ENCODE measurements at places on chromosomes 7 and 10.
A peak's percentile ranks its signal among the peaks of the same experiment; 100 is the strongest.

DNA sequence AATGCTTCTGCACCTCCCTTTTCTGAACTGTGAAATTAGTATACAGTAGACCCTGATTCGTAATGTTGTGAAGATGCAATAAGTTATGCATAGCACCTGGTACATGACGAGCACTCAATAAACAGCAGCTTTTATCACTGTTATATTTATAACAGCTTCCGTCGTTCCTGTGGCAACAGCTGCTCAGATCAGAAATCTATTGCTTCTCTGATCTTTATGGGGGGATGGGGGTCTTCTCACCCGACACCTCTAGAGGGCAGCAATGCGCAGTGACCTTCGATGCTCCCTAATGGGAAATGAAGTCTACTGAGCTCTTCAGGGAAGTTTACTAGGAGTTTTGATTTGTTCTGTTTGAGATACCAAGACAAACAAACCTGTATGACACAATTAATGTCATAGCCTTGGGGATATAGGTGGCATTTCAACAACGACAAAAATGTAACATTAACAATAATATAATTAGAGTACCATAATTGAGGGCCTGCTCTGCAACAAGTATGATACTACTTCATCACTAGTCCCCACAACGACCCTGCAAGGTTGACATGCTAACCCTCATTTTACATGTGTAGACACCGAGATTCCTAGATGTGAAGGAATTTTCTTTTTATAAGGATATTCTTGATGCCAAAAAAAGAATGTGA, 289.6 kb downstream of the SFMBT2 start:
- peak; percentile 41 for DNase-seq

- no peak for DNase-seq
These were observed 158.7 kb upstream of the LANCL2 start for GRCh38 chr7:55206235-55207029.

GRCh38 chr10:113426181-113426877, 126.5 kb upstream of the HABP2 start:
- DNase-seq: no peak

DNA sequence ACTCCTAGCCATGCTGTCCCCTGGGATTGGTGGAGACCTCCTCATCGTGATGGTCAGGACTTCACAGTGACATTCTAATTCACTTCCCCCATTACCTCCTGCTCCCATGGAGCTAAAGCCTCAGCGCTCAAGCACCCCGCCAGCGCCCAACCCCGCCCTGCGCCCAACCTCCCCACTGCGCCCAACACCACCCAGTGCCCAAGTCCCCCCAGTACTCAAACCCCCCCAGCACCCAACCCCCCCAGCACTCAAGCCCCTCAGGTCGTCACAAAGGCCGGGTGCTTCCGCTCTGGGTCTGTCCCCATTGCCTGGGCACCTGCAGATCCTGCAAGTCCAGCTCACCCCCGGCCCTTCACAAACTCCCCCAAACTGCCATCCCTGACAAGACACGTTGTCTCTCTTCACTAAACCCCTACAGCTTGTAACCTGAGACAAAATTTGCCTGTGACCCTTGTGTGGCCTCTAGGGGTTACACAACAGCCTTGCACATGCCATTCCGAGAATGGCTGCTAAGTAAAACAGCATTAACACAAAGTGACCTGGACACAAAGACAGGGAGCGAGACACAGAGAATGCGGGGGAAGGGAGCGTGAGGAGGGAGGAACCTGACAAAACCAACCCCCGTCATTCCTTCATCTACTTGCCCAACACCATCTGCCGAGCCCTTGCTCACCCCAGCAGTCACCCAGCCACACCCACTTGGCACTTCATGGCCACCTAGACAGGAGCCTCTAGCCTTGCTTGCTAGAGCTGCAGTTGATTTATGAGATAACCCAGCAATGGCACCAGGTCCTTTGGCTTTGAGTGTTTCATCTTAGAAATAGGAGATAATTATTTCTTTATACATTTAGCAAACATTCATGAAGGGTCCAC, 107.8 kb downstream of the ADARB2 start:
- DNase-seq: no peak

GRCh38 chr7:34190299-34190698, 285.0 kb downstream of the BMPER start:
- DNase-seq: no peak

DNA sequence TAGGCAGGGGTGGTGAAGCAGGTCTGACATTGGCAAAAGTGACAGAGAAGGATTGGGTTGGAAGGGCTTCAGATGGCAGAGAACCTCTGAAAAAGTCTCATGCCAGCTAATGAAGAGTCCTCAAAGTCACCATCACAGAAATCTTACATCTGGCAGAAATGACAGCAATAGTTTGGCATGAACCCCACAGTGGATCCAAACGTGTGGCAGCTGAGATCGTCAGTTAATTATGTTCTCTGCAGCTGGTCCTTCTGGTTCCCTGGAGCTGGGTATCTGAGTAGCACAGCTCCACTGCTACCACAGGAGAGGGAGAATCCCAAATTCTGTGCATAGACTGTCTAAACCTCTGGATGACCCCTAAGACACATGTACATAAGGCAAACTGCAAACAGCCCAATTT, 73.4 kb downstream of the ALOX5 start:
- DNase-seq: no peak

GRCh38 chr10:61163403-61163802, 219.4 kb upstream of the RHOBTB1 start:
- DNase-seq: no peak

DNA sequence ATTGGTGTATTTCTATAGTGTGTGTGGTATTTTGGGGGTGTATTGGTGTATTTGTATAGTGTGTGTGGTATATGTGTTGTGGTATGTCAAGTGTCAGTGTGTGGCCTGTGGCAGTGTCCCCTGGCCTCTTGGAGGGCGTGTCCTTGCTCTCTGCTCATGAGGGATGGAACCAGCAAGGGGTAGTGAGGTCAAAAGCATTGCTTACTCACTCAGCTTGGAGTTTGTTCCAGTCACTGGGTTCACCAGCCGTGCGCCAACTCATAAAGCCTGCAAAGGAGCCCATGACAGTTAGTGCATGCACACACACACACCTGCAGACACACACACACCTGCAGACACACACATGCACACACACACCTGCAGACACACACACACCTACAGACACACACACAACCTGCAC, 4.3 kb upstream of the TRPV6 start:
- DNase-seq: no peak

DNA sequence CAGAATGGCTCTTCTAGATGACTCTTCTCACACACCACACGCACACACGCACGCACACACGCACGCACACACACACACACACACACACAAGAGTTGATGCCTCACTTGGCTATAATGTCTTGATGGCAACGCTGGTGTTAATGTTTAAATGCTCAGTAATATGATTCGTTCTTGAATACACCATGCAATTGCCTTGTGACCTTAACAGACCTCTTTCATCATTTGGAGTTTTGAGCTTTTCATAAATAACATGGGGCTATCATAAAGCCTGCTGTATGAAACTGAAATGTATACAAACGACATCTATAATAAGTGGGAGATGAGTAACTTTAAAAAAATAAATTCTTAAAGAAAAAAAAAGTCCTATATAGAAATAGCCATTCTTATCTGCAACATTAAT, 8.2 kb downstream of the JCAD start:
- DNase-seq: no peak

GRCh38 chr7:1253681-1254181, 21.1 kb downstream of the UNCX start:
- no peak for DNase-seq

GRCh38 chr7:53607961-53608360, 572.5 kb downstream of the POM121L12 start:
- DNase-seq: no peak

DNA sequence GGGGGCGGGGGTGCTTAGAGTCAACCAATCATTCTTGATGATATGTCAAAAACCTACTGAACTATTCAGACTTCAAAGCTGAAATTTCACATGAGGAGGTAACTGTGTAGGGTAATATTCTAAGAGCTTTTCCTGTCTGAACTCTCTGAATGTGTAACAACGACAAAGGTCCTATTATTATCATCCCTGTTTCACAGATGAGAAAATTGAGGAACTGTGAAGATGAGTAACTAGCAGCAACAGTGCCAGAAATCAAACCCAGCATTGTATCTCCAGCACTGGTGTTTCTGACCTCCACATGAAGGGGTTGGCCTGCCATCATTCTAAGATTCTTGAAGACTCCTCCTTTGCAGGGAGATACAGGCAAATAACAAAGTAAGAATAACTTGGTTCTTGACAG, 294.7 kb upstream of the AOAH start:
- DNase-seq: no peak

- peak; percentile 30 for DNase-seq
These were observed 179.6 kb downstream of the TCERG1L start for GRCh38 chr10:131131726-131132591.

- DNase-seq: no peak
These were observed 19.5 kb downstream of the GLI3 start for GRCh38 chr7:42217548-42217947.

- peak; percentile 53 for DNase-seq
These were observed 16.7 kb downstream of the RET start for GRCh38 chr10:43093423-43094076.

DNA sequence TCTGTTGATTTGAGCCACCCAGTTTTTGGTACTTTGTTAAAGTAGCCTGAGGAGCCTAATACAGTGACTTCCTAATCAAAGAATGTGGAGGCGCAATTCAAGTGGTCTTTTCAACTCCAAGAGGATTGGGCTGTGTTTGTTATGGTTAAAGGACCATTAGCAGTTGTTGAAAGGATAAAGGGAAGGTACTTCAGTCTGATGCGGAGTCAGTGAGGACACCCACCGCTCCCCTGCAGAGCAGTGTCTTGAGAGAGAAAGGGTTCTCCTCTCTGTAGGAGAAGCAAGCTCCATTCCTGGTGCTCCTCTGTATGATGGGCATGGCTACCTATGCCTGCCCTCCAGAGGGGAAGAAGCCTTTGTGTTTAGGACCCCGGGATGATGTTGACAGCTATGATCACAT, 590.6 kb upstream of the C7orf33 start:
- no peak for DNase-seq

GRCh38 chr10:108791030-108791429, 1132.3 kb downstream of the XPNPEP1 start:
- no peak for DNase-seq

GRCh38 chr10:1638889-1639419, 98.4 kb downstream of the ADARB2 start:
- no peak for DNase-seq

DNA sequence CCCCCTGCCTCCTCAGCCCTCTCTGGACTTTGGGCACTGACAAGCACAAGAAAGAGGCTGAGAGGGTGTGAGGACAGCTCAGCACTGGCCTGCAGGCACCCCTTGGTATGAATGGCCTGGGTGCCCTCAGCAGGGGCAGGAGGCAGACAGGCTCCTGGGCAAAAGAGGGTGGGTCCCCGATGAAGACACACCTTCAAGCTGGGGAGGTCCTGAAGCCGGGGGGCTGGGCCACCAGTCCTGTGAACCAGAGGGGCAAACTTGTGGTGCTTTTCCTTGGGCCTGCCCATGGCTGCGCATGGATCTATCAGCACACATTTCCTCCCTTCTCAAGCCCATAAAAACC, 22.8 kb downstream of the FAM241B start:
- DNase-seq: no peak

GRCh38 chr7:74059681-74060588, 23.7 kb upstream of the LIMK1 start:
- no peak for DNase-seq

GRCh38 chr7:710161-710560, 16.3 kb upstream of the DNAAF5 start:
- DNase-seq: no peak

DNA sequence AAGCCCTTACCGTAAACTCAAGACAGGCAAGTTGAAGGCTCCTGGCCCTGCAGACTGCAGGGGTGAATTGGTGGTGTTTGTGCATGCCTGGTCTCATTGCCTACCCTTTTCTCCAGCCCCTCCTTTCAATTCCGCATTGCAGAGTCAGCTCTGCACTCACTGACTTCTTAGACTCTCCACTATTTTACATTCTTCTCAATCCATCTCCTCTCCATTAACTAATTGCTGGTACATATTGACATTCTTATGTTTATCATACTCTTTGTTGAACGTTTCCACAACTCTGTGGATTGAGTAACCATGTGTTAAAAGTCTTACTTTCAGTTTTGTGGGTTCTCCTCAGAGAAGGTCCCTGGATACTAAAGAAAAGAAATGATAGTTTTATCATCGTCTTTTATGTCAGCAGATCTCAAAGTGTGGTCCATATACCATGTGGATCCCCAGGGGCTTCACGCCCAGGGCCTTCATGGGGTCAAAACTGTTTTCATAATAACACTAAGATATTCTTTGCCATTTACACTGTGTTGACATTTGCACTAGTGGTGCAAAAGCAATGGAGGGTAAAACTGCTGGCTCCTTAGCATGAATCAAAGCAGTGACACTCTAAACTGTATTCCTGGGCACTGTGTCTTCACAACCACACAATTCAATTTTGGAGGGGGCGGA, 135.4 kb upstream of the FZD1 start:
- no peak for DNase-seq

DNA sequence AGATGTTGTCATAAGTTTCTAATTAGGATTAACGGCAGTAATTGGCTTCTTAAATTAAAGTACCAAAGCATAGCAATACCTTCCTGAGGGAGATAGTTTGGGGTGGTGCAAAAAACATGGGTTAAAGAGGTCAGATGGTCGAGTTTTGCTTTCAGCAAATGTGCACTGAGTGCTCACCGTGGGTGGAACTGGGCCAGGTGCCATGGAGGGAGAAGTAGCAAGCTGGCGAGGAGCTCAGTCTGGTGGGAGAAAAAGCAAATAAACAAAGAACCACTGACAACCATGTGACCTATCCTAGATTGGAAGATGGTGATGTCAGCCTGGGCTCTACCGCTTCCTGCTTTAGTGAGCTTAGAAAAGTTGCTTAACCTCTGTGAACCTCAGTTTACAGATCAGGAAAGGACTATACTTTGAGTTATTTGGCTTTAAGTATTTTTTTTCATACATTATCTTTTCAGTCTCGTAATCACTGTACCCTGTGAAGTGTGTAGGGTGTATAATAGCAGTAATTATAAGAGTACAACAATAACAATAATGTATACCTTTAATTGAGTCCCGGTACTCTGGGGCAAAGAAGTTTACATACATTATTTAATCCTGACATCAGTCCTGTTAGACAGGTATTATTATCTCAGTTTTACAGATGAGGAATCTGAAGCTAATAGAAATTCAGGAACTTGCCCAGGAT, 69.0 kb upstream of the PDCD4 start:
- peak; percentile 70 for DNase-seq

DNA sequence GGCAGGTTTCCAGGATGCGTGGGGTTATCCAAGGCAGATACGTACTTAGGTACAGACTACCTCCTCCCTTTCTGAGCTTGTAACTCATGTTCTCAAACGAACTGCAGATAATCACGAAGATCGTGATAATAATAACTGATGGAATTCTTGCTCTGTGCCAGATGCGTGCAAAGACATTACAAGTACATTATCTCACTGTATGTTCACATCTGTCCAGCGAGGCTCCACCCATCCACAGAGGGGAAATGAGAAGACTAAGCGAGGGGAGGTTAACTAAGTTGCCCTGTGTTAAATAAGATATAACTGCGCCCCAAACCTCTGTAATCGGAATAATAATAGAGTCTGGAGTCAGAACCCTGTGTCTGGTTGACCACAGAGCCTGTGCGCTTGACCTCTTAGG, 1.9 kb downstream of the GALNT17 start:
- DNase-seq: no peak

Data from testis (tissue), 5 donors.